ENCODE measurements at places on chromosomes 4 and X.

DNA sequence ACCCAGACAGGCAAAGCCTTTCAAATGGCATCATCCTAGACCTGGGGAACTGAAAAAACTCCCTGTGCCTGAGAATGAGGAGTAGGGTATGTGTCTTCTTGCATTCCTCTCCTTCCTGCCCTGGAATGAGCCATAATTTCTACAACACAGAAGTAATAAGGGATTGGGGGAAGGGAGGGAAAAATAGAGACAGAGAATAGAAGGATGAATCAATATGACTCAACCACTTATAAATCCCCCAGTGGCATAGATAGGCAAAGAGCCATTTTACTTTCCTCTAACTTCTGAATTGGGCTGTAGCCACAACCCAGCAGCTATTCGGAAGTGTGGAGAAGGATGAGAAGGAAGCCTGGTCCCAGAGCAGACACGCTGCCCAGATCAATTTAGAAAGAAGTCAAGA, 99.9 kb downstream of the NHS start:
- DNase-seq = no peak

- DNase-seq = no peak
These were observed 22.4 kb upstream of the SULT1B1 start for GRCh38 chr4:69782651-69783310.

GRCh38 chr4:104868958-104869357, 277.7 kb upstream of the TET2 start:
- no peak for DNase-seq

- DNase-seq = no peak
These were observed 2.1 kb downstream of the KLHL34 start for GRCh38 chrX:21655901-21656586.

GRCh38 chr4:136183513-136183912, 1348.8 kb downstream of the PCDH18 start:
- no peak for DNase-seq

DNA sequence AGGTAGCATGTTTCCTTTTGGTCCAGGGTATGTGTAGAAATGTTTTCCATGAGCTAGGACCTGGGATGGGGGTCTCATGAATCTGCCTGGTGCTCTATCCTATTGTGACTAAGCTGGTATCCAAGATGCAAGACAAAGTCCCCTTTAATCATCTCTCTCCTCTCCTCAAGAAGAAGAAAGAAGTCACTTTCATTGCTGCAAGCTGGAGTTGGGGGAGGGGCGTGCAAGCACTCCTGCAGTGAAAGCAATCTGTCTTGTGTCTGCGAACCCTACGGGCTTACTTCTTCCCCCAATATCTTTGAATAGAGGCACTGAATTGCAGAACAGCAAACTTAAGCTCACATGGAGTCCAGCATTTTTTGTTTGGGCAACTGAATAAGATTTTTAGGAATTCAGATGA, 27.2 kb upstream of the GRPR start:
- no peak for DNase-seq

GRCh38 chr4:13367244-13367643, 116.9 kb downstream of the RAB28 start:
- peak; percentile 0 for DNase-seq

DNA sequence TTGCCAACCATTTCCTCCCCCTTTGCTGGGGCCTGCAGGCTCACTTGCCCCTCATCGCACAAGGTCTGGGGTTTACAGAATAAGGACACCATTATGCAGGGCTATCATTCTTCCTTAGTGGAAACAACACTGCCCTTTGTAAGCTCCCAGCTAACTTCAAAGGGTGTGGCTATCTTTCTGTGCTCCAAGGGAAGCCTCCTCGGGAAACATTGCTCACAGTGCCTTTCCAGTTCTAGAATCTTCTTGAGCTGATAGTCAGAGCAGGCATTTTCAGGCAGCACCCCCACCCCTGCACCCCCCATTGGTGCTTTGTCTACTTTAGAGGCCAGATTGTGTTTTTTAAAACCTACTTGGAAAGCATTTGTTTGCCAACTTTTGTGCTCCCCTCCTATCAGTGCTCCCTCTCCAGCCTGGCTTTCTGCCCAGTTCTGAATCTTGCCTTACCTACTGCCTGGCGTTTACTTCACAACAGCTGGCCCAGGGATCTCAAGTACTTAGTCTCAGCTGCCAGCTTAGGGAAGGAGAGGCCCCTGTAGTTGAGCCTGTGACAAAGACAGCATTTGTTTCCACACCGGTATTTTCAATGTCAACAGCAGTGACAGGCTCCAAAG, 53.5 kb downstream of the PLAC1 start:
- DNase-seq = peak; percentile 22

DNA sequence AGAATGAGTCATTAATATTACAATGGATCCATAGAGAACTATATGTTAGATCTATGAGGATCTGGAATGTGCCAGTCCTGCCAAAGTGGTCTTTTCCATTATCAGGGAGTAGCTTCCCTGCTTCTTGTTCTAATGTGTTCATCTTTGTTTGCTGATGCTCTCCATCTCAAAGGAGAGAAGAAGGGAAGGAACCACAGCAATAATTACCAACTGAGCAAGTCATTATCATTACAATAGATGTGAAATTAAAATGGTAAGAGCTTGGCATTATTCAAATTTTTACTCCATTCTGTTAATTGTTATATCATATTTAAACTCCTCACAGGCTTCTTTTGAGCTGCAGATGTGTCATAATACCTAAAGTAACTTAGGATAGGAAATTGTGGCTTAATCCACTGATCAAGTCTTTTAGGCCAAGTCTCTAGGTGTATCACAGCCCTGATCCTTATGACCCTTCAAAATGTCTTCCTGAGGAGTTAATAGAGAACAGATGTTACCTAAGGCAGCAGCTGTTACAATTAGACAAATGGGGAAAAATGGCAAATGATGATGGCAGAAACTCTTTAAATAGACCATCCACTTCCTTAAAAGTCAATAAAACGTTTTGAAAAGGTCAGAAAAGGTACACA, 1492.7 kb upstream of the IGFBP7 start:
- peak; percentile 55 for DNase-seq

- DNase-seq = no peak
These were observed 103.3 kb downstream of the DCLK2 start for GRCh38 chr4:150181536-150181935.

GRCh38 chr4:105106426-105106825, 40.2 kb upstream of the TET2 start:
- no peak for DNase-seq

DNA sequence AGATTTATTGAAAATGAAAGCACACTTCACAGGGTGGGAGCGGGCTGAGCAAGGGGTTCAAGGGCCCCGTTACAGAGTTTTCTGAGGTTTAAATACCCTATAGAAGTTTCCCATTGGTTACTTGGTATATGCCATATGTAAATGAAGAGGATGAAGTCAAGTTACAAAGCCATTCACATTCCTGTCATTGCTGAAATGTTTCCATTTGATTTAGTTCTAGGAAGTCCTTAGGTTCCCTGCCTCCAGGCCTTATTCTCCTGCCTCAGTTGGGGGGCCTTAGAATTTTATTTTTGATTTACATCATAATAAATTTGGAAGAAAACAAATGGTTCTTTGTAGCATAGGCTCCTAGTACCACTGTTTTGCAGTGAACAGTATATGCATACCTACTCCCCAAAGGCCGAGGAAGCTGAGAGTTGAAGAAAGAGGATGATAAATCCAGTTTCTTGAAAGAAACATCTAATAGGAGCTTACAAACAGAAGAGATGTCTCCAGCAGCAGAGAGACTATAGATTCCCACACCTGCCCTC, 31.8 kb downstream of the SERTM2 start:
- DNase-seq = no peak

- no peak for DNase-seq
These were observed 130.2 kb downstream of the SH2D1A start for GRCh38 chrX:124476562-124476961.

GRCh38 chr4:71222661-71223060, 116.2 kb upstream of the SLC4A4 start:
- DNase-seq = no peak
